ENCODE measurements at places on chromosomes 7 and 10.

GRCh38 chr10:23702977-23703414, 264.1 kb downstream of the OTUD1 start:
- DNase-seq, result peak; percentile 57

DNA sequence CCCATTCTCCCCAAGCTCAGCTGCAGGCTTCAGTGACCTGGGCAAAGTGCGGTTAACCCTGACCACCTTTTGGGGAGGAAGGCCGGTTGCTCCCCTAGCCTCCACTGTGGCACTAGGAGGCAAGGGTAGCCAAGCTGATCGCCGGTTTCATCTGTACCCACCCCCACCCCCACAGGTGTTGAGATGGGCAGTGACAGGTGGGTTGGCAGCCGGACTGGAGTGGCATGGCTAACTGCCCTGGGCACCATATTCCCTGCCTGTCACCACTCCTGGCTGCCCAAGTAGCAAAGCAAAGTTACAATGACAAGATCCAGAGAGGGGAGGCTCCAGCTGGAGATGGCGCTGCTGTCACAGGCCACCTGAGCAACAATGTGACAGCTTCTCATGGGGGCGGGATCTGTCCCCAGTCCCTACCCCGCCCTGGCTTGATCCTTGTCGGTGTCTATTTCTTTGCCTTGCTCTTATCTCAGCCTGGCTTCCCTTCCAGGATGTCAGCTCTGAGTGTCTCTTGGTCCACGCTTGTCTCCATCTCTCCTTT, 27.0 kb upstream of the BMS1 start:
- DNase-seq, result no peak

- DNase-seq, result no peak
Observed at GRCh38 chr10:48740015-48740707, 55.5 kb downstream of the WDFY4 start.

DNA sequence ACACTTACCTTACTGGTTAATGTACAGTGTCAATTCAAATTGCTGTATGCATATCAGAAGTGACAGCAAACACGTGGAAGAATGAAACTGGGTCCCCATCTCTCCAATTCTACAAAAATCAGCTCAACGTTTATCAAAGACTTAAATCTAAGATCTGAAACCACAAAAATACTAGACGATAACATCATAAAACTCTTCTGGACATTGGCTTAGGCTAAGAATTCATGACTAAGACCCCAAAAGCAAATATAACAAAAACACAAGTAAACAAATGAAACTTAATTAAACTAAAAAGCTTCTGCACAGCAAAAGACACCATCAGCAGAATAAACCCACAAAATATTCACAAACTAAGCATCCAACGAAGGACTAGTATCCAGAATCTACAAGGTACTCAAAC, 35.9 kb upstream of the PFKP start:
- DNase-seq, result no peak

- peak; percentile 50 for DNase-seq
Observed at GRCh38 chr7:26198133-26198780, 2.3 kb downstream of the HNRNPA2B1 start.

DNA sequence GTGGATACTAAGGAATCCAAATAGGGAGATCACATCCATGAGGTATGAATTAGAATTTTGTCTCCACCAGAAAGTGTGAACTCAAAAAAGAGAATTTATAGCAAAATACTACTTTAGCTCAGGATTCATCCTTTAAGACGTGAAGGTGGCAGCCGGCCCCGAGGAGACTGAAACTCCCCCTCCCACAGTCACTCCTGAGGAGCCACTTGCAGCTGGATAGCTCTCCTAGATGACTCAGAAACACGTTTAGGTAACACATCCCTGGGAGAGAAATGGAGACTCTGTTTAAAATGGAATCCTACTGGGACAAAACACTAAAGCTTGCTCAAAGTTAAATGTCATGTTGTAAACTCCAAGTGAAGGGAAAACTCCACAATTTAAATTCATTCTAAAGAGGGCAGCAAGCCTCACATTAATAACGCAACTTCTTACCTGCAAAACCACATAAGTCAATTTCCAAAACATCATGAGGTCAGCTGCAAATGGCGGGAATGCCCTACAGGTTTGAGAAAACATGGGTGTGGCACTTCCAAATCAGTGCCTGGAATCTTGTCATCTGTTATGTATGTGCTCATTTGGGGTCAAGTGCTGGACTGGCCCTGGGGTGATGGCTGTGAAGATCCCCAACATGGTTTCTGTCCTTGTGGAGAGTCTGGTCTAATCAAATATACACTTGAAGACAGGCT, 46.2 kb downstream of the ICA1 start:
- no peak for DNase-seq

- DNase-seq, result peak; percentile 50
Observed at GRCh38 chr7:84088802-84089201, 105.8 kb downstream of the SEMA3A start.

GRCh38 chr7:135789956-135790355, 41.3 kb upstream of the FAM180A start:
- no peak for DNase-seq
